T-helper 9 cell (primary cell): ENCODE measurements at places on chromosomes 2 and 18.

GRCh38 chr2:32652555-32653209 is 24.8 kb downstream of the TTC27 start:
- DNase-seq = no peak

- DNase-seq = no peak
Measured at GRCh38 chr2:189057316-189057715, 83.1 kb downstream of the COL3A1 start.

DNA sequence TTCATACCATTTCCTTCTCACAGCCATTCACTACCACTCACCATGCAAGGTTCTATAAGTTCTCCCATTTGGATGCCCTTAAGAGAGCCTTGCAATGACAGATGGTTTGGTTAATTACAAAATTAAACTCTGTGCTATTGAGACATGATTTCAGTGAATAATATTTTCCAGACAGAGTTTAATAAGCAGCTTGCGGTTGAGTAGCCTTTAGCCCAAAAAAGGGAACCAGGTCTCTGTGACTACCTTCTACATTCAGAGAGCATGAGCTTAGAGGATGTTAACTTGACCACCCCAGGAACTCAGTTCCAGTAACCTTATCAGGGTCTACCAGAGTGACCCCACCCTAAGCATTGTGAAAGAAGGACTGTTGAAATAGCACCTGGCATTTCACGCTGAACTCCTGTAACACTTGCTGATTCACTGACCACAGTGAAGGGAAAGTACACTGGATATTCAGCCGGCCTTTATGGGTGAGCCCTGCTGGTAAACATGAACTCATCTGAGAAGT is 1173.1 kb upstream of the ZEB2 start:
- DNase-seq = no peak

DNA sequence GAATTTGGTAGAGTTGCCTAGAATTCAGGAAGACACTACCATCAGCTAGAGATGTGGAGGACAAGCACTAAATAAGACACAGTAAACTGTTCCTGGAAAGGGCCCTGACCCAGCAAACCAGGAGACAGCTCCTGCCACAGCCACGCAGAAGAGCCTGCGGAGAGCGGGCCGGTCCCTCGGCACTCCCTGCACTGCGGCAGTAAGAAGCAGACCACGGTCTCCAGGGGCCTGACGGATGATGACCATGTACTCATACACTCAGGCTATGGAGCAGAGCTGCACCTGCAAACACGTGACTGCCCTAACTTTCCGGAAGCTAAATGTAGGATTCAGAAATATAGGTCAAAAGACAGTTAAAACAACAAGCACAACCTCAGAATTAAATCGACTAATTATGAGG is 72.9 kb downstream of the ZNF516 start:
- DNase-seq = no peak

DNA sequence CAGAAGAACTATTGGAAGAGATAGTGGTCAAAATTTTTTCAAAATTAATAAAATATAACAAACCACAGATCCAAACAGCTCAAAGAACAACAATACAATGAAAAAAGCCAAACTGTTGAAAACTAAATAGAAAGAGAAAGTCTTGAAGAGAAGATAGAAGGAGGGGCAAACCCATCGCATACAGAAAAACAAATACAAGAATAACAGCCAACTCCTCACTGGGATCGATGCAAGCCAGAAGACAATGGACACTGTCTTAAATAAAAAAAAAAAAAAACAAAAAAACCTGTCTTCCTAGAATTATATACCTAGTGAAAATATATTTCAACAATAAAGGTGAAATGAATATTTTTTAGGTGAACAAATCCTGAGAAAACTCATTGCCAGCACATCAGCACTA is 34.1 kb upstream of the ARHGAP25 start:
- DNase-seq = no peak

DNA sequence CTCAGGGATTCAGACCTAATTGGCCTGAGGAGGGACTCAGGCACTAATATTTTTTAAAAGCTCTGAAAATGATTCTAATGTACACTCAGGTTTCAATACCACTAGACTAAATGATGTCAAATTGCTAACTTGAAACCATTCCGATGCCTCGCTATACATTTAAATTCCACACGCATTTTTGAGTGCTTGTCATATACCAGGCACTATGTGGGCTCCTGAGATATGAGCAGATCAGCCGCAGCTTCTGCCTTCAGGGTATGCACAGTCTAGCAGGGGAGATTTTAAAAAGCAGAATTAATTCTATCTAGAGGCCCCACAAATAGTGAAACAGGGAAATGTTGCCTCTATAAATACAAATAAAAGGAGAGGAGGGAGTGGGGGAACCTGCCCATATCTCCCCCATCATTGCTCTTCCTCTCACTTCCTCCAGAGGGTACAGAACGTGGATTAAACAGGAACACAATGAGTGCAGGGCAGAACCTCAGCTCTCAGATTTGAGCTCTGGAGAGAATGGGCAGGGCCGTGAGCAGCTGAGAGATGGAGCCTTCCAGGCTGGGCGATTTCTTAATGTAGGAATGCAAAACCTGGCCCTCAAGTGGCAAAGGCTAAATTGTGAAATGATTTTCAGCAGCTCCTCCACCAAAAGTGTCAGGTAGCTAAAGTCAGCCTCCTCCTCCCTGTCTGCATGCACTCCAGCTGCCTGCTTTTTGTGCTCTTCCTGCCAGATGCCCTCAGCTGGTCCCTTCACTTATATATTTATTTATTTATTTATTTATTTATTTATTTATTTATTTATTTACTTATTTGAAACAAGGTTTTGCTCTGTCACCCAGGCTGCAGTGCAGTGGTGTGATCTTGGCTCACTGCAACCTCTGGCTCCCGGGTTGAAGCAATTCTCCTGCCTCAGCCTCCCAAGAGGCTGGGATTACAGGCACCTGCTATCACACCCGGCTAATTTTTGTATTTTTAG is 24.6 kb upstream of the LBH start:
- no peak for DNase-seq

GRCh38 chr2:154681741-154682140 is 16.8 kb upstream of the KCNJ3 start:
- no peak for DNase-seq

DNA sequence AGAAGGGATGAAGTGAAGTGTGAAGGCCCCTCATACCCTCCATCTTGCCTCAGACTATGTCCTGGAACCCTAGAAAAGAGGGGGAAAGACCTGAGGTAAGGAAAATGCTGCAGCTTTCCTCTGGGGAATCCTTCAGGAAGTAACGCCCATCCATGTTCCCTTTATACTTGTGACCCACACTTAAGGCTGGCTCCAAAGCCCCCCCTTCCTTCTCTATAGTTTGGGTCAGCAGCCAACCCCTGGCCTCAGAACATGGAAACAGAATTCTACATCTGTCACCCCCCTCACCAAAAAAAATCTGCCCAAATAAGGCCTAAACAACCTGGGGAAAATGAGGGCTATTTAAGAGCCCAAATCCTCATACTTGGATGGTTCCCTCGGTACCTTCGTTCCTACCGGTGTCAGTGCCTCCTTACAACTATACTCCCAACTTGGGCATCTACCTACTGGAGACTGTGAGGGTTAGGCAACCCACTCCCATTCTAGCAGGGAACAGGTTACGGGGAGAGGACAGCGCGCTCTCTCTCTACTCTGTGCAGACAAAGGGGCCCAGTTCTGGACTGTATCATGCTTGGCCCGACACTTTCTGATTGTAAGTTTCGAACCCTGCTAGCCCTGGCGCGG is 689 bp downstream of the OST4 start:
- DNase-seq = no peak

GRCh38 chr2:55408098-55408882 is 11.4 kb downstream of the CCDC88A start:
- no peak for DNase-seq

DNA sequence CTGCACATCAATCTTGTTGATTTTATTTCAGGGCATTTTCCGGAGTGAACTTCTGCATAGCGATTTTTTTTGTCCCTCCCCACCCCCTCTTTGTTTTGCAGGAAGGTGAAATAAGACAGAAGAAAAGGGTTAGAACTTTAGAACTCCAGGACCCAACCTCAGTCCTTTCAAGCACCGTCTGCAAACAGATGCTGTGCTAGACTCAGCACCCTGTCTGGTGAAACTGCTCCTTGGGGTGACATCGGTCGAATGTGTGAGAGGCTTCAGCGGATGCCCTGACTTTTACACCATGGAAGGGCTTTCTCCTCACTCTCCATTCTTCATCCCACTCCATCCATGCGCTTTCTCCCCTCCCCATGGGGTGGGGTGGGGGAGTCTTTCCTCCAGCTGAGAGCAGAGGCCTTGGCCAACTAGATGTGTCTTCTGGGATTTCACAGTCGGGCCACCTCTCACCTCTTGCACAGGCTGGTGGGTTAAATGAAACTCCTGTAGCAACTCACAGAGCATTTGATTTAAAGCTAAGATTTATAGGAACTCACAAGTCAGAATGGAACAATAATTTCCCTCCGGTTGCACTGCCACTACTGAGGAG is 43.3 kb upstream of the EDAR start:
- peak; percentile 12 for DNase-seq

DNA sequence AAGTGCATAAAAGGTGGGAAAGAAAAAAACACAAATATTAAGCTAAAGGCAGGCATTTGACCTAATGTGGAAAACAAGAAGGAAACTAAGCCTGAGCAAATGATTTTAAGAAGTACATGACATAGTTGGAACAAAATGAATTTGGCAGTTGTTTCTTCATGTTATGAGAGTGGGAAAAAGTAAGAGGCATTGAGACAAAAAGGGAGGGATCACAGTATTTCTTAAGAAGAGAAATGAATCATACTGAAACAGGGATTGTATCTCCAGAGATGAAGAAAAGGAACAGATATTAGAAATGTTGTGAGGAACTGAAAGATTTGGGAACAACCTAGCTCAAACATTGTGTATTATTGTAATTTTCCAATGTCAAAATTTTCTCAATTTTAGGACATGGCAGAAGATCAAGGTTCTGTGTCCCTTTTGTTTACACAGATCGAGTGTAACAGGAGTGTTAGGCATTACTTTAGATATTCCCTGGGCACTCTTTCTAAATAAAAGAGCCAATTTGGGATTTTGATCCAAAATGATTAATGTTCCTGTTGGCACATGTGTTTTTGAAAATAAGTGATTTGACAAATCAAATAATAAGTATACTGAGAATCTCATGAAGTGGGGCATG is 98.6 kb downstream of the CALCRL start:
- DNase-seq = no peak

DNA sequence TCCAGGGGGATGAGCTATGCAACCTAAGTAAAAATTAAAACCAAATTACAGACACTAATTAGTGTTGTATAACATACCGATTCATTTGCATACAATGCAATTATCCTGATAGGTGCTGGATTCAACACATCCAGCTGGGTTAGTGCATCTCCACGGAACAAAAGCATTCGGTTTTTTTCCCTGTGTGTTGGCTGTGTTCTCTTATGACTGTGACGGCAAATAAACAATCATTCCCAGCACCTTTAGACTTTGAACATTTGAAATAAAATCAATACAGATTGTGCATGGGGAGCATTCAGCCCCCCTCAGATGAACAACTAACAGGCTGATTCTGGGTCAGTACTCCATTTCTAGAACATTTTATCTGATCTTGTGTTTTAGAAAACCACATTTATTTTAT is 22.7 kb downstream of the FAM124B start:
- no peak for DNase-seq

DNA sequence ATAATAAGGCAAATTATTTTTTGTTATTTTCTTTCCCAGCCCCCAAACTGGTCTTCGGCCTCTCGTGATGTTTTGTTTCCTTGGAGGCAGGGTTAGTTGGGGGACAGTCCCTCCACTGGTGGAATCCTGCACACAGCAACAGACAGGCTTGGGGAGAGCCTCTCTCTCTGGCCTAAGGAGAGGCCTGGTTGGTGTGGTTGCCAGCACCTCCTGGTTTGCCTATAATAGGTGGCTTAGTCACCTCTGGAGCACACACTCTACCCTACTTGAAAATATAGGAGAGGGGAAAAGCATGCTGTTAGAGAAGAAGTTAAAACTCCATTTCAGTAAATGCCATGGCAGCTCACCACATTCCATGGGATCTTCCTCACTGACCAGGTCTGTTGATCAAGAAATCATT is 417.2 kb upstream of the MEIS1 start:
- no peak for DNase-seq

- DNase-seq = no peak
Measured at GRCh38 chr2:3199627-3200345, 177.8 kb downstream of the EIPR1 start.

DNA sequence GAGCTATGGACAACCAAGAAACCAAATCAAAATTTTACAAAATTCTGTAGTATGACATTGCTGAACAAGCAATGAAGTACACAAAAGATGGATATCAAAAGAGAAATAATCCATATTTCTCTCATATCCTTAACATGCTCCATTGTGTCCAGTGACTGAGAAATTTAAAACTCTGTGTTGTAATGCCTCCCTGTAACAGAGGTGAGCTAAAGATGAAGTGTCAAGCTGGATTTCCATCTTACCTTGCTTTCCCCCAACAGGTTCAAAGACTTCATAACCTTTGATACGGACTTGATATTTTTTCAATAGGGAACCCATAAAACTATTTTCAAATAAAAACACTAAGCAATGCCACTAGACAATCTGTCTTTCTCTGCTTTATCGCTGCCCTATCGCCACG is 95.7 kb upstream of the SERTAD2 start:
- DNase-seq = no peak

- no peak for DNase-seq
Measured at GRCh38 chr2:151024696-151025251, 236.9 kb downstream of the RBM43 start.

DNA sequence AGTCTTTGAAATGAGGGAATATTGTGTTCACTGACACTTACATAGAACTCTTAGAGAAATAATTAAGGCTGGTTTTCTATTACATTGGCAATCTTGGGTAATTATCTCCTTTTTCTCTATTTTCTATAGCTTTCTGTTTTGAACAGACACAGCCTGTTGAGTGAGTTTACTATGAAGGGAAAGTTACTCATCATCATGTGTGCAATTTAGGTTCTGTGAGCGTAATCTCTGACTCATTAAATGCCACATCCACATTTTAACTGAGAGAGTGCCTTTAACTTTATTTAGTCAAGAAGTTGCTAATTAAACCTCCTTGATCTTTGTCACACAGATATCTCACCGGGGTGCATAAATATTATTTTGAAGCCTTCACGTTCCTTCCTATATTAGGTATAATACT is 174.0 kb upstream of the SLC8A1 start:
- DNase-seq = no peak

- DNase-seq = no peak
Measured at GRCh38 chr2:49770919-49771318, 616.6 kb upstream of the FSHR start.

DNA sequence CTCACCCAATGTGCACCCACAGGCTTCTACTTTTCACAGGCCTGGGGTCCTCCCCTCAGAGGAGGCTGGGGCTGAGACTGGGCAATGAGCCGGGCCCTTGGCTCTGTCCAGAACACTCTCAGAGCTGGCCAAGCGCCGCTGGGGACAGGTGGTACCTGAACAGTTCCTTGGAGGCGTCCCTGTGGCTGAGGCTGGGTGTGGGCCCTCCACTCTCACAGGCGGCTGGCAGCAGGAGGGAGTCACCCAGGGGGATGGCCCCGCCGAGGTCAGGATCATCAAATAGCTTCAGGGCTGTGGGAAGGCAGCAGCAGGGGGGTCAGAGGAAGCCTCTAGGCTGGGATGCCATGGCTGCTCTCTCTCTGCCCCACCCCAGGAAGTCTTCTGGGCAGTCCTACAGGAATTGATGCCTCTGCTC is 27.1 kb downstream of the HS1BP3 start:
- DNase-seq = no peak

GRCh38 chr2:85057226-85057962 is 75.8 kb upstream of the TCF7L1 start:
- DNase-seq = no peak
